ENCODE measurements at places on chromosomes 2 and 18.

DNA sequence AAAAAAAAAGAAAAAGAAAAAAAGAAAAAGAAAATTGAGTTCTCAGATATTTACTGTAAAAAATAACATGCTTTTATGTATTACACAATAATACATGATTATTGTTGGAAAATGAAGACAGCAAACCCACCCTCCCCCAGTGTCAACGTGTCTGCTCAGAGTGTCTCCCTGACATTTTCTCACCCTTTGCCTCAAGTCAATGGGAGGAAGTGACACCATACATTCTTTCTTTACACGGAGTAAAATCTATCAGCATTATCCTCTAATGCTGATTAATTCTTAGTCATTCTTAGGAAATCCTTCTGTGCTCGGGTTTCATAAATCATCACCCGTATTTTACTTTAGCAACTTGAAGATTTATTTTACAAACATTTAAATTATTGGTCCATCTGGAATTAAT, 32.0 kb downstream of the CTAGE1 start:
- no peak for DNase-seq

- no peak for DNase-seq
Measured at GRCh38 chr2:241209271-241209670, 20.8 kb downstream of the ANO7 start.

DNA sequence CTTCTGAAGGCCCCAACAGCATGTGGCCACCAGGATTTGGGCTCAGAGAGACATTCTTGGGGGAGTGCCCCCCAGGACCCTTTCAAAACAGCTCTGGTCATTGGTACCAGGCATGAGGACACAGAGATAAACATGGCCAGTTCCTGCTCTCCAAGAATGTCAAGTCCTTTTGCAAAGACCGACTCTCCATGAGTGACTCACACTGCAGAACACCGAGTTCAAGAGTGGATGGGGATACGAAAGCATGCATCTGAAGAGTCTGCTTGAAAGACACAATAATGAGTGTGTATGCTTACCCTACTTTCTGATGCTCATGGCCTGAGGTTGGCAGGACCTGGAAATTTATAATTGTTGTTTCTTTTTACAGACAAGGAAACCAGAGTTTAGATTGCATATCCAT, 450.6 kb downstream of the TSN start:
- no peak for DNase-seq

- no peak for DNase-seq
Measured at GRCh38 chr18:77102259-77103040, 30.1 kb downstream of the MBP start.

DNA sequence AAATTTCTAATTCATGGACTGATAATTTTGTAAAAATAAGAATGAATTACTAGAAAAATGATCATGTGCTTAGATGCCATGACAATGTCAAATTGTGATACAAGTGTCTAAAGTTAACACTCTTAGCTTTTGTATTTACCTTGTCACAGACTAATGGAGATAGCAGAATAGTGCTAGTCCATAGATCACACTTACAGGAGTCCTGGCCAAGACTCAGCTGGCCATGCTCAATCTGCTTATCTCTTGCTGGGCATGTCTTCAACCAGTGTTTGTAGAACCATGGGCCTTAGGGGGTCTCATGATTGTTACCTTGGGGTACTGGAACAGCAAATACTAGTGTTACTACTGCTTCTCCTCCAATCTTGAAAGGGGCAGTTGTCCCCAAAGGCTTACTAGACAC, 44.0 kb downstream of the TET3 start:
- no peak for DNase-seq

DNA sequence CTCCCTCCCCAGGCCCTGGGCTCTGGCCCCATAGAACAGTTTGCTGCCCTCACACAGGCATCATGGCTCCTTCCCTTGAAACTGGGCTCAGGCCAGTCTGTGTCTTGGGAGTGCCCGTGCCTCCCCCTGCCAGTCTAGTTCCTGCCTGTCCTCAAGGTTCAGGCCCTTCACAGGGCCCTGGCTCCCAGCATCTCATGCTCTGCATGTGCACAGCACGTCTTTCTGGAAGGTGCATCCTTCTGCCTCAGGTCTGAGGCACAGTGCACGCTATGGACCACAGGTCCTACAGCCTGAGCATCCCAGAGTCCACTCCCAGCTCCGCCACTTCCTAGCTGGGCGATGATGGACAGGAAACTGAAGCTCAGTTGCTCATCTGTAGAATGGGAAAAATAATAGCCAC, 35.6 kb upstream of the FOSL2 start:
- no peak for DNase-seq

GRCh38 chr2:18436503-18437005, 123.9 kb downstream of the RDH14 start:
- no peak for DNase-seq

GRCh38 chr2:158688721-158689120, 106.4 kb upstream of the DAPL1 start:
- DNase-seq: no peak

DNA sequence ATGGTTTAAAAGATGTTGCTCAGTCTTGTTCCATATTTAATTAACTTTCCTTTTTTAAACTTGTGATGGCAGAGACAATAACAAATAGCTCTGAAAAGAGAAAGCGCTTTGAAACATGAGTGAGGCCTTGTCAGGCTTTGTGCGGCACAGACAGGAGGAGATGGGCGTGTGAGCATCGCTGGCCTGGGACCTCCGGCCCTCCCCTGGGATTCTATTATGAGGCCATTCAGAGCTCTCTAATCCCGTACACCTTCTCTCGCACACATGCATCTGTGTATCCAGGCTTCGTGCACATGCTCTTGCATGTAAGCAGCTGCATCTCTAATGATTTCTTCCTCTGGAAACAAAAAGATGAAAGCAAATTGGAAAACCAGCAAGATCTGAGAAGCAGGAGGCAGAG, 313.7 kb downstream of the ZNF521 start:
- no peak for DNase-seq

DNA sequence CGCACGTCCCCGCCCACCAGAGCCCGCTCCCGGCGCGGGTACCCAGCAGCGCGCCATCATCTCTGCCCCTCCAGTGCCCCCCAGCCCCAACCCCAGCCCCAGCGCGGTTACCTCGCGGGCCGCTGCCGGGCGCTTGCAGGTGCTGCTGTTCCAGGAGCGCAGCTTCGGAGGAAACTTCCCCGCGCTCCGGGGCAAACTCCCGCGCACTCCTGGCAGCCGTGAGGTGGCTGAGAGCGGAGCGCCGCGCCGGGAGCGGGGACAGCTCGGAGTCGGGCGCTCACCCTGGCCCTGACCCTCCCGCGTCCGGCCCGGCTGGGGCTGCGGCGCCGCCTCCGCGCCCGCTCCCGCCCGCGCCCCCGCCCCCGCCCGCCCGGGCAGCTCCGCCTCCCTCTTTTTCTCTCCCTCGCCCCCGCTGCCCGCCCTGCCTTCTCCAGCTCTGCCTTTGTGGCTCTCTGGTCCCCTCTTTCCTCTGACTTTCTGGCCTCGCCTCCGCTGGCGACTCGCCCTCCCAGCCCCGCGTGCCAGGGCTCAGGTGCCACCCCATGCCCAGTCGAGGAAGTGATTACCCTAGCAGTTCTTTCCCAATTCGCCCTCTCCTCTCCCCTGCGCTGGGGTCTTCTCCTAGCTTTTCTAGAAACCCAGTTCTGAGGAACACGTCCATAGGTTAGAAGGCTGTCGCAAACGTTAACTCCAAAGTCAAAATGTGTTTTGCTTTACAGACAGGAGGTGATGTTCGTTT, at the start of gene CHST9:
Gene CHST9, minus strand, starts transcription at position 284 of the 739 bp plus-strand sequence. CDS start 42,499 bp downstream, outside the sequence.
- DNase-seq: no peak

GRCh38 chr2:116724550-116724949, 1089.9 kb upstream of the DDX18 start:
- no peak for DNase-seq

DNA sequence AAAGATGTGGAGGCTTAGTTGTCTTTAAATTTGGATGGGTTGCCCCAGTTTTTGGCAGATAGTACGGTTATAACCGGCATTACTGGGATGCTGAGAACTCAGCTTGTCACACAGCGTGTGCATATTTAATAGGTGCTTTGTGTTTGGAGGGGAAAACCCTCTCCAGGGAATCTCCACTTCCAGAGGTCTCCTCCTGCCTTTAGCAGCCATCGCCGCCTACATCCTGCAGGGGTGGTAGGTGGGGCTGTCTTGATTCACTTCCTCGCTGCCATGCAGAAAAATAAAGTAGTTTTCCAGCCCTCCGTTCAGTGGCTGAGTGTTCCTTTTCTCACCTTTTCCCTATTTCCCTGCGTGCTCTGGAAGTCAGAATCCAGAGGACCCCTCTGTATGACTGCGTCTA, 76.4 kb downstream of the ITGB1BP1 start:
- DNase-seq: no peak

DNA sequence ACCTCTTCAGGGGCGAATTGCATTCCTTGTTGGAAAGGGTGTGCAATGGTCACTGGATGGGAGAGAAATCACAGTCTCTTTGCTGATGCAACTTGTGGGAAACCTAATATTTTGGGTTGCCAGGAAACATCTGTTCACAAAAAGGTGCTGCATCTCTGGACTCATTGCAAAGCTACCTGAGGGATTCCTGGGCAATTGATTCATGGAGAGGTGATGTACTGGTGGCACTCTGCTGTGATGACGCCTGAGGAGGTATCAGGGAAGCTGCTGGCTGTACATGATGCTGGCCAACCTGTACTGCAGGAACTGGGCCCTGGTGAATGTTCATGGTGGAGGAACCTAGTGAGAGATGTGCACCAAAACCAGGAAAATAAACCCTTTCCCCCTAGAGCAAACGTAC, 516.0 kb upstream of the SPHKAP start:
- DNase-seq: no peak

GRCh38 chr2:201900362-201900761, 94.0 kb downstream of the CDK15 start:
- no peak for DNase-seq

GRCh38 chr2:209762563-209762962, 9.1 kb upstream of the UNC80 start:
- no peak for DNase-seq

- DNase-seq: no peak
Measured at GRCh38 chr2:223936862-223937326, 8.2 kb downstream of the WDFY1 start.

GRCh38 chr2:186542002-186542401, 47.9 kb upstream of the ITGAV start:
- DNase-seq: no peak

- no peak for DNase-seq
Measured at GRCh38 chr2:681312-681711, 4.1 kb upstream of the TMEM18 start.

DNA sequence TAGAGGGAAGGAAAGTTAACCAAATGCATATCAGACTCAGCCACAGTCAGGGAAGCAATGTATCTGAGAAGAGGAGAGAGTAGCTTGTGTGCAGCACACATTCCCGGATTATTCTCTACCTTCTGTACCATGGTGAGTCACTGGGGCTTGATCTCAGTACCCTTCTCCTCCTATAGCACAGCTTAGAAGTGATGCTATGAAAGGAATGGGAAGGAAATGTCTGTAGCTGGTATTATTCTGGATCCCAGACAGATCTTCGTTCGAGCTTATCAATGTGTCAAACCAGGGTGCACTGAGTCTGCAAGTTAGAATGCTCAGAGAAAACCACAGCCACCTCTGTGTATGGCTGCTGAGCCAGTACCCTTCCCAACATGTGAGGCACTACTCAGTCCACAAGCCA, 88.0 kb upstream of the NFU1 start:
- no peak for DNase-seq

GRCh38 chr2:182504903-182505302, 78.1 kb upstream of the PDE1A start:
- DNase-seq: no peak

- DNase-seq: no peak
Measured at GRCh38 chr2:123687064-123687463, 338.0 kb upstream of the CNTNAP5 start.

GRCh38 chr18:35038881-35039491, 2.2 kb upstream of the MAPRE2 start:
- DNase-seq: no peak

- DNase-seq: no peak
Measured at GRCh38 chr2:106147159-106147558, 46.9 kb downstream of the UXS1 start.

DNA sequence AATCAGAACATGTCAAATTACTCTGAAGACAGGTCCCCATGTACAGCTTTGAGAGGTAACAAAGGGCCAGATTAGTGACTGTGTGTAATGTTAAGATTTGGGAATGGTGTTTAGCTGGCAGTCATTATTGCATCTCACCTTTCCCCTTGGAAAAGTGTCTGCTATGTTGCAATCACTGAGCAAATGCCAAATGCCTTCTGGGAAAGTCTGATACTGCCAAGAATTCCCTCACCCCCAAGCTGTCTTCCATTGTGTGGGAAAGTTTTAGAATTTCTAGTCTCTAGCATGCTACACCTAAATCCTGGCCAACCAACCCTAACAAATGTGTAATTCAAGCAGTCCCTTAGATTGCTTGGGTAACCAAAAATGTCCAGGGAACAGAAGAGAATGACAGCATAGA, 13.6 kb upstream of the PELI1 start:
- no peak for DNase-seq

GRCh38 chr2:163039266-163039665, 200.7 kb upstream of the KCNH7 start:
- DNase-seq: no peak

DNA sequence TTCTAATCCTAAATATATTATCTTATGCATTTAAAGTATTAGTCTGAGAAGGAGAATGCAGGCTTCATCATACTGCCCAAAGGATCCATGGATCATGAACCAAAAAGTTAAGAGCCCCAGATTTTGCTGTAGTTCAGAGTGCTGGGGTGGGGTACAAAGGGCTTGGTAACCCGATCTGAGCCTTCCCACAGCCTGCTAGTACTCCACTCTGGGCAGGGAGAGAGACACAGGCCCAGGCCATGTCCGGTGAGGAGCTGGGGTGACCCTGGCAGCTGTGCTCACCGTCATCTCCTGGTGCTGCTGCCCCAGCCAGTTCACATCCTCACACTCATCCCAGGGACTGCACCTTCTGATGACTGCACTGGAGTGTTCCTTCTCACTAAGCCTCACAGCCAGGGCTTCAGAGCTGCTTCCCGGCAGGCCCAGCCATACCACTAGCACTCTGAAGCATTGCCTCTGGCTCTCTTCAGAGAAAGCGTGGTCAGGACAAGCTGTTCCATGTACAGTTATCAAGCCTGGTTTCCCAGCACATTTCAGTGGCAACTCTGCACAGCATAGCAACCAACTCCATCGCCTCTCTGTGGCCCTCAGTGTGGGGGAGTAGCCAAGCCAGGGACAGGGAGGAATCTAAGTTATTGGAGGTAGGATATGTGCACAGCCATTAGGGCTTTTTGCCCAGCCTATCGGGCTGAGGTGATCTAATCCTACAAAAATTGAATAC, 189.0 kb upstream of the CTAGE1 start:
- DNase-seq: no peak

DNA sequence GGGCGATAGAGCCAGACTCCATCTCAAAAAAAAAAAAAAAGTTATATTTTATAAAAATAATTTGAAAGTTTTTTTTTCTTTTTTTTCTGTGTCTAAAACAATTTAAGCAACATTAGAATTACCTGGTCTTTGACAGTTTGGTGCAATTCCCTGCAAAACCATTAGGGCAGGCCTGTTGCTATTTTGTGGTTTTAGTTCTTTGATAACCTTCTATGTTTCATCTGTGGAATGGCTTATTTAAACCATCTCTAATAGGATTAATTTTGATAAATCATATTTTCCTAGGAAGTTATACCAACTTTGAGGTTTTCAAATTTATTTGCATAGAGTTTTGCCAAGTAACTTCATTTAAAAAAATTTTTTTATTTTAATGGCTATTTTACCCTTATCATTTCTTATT, 141.2 kb upstream of the TWIST2 start:
- no peak for DNase-seq
